ENCODE measurements at places on chromosomes 6 and 20. TPM values are rescaled to one million over a fixed set of nuclear protein-coding genes. Genes with fewer than 3 reads are reported as not detected.

Gene DACT2
- total RNA-seq: 11.7 TPM

Gene LY6G6F
- total RNA-seq: 0.30 TPM

Gene TSPYL4
- total RNA-seq: 57.6 TPM

Gene TUBB1
- 1.2 TPM for total RNA-seq

- no peak for DNase-seq
Measured at GRCh38 chr20:23192469-23192868, 106.3 kb upstream of the CD93 start.

DNA sequence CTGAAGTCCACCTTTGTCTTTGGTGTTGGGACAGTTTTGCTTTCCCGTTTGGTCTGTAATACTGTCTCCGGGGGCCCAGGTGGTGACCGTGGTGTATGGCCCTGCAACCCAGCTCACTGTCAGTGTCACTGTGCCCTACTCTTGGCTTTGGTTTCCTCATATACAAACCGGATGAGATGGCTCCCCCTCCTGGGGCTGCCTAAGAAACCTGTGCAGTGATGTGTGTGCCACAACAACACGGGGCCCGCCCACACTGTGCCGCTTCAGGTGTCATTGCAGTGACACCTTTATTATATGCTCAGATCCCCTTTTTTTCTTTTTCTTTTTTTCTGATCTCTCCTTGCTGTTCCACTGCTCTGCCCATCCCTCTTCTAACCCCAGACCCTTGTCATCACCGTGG lies 73.9 kb downstream of the RAMACL start:
- DNase-seq: no peak

- no peak for DNase-seq
Measured at GRCh38 chr20:6692566-6693173, 74.8 kb upstream of the BMP2 start.

DNA sequence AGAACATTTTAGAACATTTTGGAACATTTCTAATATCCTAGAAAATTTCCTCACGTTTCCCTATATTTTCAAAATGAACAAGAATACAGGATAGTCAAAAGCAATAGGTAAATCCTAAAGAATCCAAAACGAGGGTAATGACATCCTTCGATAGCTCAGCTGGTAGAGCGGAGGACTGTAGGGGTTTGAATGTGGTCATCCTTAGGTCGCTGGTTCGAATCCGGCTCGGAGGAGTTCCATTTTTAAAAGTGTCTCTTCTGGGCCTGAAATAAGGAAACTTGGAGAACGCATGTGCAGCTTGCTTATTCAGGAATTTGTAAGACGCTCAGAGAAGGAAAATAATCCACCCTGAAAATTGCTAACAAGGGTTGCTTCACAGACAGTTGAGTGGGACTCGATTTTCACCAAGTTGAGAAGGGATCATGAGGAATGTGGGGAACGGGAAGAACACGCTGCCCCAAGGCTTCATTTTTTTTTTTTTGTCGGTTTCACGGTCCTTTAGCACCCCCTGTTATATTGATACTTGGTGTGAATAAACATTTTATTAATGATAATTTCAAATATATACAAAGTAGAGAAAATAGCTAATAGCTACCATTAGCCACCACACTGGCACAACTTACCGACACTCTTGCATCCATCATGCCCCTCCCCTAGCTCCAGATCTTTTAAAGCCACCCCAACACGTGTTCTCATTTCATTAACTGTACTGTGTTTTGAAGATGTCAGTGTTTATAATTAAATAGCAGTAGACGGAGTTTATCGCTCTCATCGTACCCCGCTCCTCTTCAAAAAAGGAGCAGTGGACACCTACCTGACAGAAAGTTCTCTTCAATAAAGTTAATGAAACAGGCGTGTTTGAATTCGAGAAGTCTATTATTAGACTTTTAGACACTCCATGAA lies 1.8 kb upstream of the ABT1 start:
- no peak for DNase-seq

- no peak for DNase-seq
Measured at GRCh38 chr20:61178551-61179071, 73.5 kb upstream of the CDH4 start.

DNA sequence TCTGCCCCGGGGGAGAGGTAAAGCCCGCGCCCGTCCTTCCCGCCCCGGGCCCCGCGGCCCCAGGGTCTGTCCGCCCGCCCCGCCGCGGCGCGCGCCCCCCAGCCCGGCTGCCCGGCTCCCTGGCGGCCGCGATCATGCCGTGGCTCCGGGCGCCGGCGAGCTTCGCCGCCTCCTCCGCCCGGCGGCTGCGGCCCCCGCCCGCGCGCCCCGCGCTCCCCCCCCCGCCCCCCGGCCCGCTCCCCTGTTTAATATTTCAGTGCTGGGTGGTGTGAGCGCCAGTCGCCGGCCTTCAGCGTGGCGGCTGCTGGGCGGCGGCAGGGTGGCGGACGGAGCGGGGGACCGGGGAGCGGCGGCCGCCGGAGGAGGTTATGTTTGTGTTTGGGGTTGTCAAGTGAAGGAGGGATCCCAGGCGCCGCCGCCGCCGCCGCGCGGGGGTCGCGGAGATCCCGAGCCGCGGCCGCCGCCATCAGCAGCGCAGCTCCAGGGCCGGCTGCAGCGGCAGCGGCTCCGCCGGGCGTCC lies at the start of gene HIVEP1:
Gene HIVEP1 (plus strand): TSS at position 275 of the 520 bp plus-strand sequence. CDS start 3,317 bp downstream, outside the sequence.
- DNase-seq: no peak

- DNase-seq: no peak
Measured at GRCh38 chr6:35371494-35372262, 29.3 kb downstream of the PPARD start.

- no peak for DNase-seq
Measured at GRCh38 chr20:19866070-19866469, 108.0 kb downstream of the RIN2 start.

DNA sequence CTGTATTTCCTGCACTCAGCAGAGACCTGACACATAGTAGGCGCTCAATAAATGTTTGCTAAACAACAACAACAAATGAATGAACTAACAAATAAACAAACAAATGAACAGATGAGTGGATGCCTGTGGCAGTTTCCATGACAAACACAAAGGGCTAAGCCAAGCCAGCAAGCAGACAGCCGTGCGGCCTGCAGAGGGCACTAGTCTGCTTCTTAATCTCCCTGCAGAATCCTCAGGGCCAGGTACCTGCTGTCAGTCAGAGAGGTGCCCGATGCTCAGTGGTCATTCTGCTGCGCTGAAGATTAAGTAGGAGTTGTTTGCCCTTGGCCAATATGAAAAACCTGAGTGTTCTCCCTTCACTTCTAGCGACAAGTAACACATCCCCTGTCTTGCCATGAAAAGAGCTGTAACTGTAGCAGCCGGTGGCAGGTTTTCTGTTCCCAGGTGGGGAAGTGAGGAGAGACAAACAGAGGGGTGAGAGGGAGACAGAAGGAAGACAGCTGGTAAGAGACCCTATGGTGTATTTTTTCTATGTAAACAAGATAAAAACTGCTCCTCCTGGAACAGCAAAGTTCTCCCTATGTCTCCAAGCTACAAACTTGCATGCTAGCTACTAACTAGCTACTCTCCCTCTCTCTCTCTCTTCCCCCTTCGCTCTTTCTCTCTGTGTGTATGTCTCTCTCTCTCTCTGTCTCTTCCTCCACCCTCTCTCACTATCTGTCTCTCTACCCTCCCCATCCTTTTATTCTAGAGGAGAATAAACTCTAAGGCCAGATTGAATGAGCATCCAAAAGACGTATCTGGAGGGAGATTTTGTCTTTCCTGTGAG lies at the start of gene MC3R:
Gene MC3R (plus strand): TSS at position 779 of the 829 bp plus-strand sequence. CDS start 112 bp downstream, outside the sequence.
- no peak for DNase-seq

- no peak for DNase-seq
Measured at GRCh38 chr20:60677819-60678218, 574.2 kb upstream of the CDH4 start.

DNA sequence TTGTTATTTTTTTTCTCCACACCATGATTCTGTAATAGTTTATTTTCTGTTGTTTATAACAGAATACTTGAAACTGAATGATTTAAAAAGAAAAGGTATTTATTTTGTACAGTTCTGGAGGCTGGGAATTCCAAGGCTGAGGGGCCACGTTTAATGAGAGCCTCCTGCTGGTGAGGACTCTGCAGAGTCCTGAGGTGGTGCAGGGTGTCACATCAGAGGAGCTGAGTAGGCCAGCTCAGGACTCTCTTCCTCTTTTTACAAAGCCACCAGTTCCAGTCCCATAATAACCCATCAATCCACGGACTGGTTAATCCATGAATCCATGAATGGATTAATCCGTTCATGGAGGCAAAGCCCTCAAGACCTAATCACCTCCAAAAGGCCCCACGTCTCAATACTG lies 71.6 kb downstream of the TFAP2A start:
- DNase-seq: no peak

DNA sequence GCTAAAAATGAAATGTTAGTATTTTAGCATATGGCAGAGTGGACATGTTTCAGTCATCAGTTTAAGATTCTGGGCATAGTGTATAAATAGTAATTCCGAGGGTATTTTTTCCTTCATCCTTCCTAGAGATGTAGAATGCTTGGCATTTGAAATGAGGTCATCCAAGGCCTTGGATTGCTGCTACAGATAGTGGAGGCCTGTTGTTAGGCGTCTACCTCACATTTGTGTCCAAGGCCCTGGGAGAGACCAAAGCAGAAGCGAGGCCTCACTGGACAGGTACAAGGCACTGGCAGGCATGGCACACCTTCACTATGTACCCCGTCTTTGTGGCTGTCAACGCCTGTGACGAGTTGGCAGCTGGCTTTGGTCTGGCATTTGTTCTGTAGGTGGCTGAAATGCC lies 58.0 kb downstream of the DTD1 start:
- DNase-seq: no peak

DNA sequence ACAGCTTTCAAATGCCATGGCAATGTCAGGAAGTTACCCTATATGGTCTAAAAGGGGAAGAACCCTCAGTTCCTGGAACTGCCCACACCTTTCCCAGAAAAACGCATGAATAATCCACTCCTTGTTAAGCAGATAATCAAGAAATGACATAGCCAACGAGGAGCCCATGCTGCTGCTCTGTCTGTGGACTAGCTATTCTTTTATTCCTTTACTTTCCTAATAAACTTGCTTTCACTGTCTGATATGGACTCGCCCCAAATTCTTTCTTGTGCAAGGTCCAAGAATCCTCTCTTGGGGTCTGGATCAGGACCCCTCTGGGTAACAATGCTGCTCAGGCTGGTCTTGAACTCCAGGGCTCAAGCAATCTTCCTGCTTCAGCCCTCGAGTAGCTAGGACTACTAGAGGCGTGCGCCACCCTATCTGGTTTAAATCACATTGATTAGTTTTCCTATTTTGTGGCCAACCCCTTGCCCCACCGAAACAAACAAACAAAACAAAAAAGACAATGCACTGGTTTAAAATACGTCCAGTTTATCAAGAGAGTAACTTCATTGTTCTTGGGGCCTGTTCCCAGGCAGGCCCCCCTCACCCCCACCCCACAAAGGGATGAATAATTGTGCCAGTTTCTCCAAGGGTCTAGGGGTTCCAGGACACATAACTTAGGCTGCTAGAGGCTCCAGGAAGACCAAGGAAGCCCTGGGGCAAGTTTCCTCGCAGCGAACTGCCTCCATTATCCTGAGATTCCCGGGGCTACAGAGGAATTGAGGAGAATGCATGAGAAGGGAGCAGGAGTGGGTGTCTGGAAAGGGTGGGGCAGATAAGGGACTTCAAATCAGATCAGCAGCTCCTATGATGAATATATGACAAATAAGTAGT lies 10.1 kb upstream of the AKAP12 start:
- DNase-seq: no peak

DNA sequence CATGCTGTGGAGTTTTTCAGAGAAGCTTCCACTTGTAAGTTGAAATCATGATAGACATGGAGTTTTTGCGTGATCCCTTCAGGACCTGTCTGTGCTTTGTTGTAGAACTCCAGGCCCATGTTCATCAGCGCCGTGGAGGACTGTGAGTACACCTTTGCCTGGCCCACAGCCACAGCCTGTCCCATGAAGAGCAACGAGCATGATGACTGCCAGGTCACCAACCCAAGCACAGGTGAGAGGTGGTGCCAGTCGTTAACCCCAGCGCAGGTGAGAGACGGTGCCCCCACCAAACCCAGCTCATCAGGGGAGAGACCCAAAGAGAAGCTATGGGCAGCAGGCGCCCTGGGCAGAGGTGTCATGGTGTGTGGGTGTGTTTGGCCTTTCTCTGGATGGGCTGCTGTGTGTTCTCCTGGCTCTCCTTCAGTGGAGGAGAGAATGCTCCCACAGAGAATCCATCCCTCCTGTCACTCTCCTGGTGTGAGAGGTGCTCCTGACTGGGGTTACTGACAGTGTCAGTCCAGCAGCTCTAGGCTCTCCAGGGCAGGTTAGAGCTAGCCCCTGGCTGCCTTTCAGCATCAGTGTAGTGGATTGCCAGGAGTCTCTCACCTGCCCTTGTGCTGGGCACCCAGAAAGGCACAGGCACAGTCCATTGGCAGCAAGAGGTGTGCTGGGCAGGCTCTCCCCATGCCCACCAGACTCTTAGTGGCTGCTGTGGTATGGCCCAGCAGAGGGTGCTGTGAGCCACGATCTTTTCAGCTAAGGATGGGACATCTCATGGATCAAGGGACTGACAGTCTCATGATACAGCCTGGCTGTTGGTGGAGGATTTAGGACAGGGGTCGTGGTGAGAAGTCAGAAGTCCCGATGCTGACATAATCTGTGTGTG lies 49.6 kb upstream of the SLC22A1 start:
- no peak for DNase-seq

- no peak for DNase-seq
Measured at GRCh38 chr20:4563534-4563933, 158.2 kb upstream of the PRND start.

GRCh38 chr6:85459224-85459901 lies 9.5 kb downstream of the NT5E start:
- no peak for DNase-seq

GRCh38 chr6:137978252-137978896 lies 111.3 kb downstream of the TNFAIP3 start:
- DNase-seq: no peak

- DNase-seq: no peak
Measured at GRCh38 chr20:47783828-47784598, 1.3 kb downstream of the SULF2 start.

DNA sequence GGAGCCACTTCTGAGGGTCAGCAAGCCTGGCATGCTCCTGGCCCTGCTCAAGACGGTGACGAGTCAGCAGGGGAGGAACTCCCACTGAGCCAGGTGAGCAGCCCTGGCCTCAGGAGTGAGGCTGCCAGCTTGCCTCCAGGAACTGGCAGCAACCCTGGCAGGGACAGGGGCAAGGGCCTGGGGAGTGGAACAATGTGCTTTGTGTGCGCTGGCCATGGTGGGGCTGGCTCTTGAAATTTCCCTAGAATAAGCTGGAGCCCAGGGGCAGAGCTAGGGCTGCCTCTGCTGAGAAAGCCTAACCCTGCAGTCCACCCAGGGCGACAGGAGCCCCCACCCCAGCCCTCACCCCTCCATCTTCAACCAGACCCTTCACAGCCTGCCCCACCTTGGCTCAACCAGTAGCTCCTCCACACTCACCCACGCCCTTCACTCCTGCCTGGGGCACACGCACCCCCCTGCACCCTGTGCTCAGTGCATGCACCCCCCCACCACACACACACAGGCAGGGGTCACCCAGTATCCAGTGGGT lies 88.0 kb downstream of the MRPL14 start:
- DNase-seq: no peak

DNA sequence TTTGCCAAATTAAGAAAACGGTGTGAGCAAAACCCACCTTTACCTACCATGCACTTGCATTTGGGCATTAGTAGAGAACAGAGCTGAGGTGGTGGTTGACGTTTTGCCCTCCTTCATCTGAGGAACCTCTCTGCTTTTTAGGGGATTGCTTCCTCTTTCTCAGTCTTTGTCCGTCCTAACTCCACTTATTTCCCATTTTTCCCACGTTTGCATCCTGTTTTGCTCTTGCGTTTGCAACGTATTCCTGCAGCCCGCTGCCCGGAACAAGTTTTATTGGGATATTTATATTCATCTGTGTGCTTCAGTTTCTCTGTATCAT lies 374 bp upstream of the SERINC1 start:
- no peak for DNase-seq

GRCh38 chr6:105474234-105474633 lies 71.4 kb upstream of the PREP start:
- DNase-seq: no peak
